ENCODE measurements at places on chromosomes 4 and X.
A peak's percentile ranks its signal among the peaks of the same experiment; 100 is the strongest.

DNA sequence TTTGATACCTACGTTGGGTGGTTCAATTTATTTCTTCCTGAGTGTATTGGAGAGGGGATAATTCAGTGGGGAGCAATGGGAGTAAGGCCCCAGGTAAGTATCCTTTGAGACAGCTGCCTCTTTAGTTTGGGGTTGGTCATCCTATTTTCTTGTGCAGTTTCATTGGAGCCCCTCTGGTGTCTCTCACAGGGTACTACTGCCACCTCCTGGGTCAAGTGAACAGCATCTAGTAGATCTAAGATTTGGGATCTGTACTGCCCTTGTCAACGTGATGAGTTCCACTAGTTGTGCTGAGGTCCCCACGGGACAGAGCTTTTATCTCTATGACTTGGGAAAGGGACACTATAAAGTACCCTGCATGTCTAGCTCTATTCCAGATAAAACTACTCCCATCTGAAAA is 80.6 kb downstream of the PBDC1 start:
- peak; percentile 10 for DNase-seq

- DNase-seq = peak; percentile 78
These were observed 118.8 kb downstream of the FAM13A start for GRCh38 chr4:88938138-88938537.

- DNase-seq = peak; percentile 24
These were observed 80.1 kb upstream of the MAML3 start for GRCh38 chr4:140233791-140234696.

GRCh38 chr4:13092702-13093101 is 391.4 kb downstream of the RAB28 start:
- DNase-seq = no peak

- peak; percentile 26 for DNase-seq
These were observed 21.8 kb upstream of the CSF2RA start for GRCh38 chrX:1246816-1247215.

- no peak for DNase-seq
These were observed 287.2 kb downstream of the INPP4B start for GRCh38 chr4:142558851-142559250.

DNA sequence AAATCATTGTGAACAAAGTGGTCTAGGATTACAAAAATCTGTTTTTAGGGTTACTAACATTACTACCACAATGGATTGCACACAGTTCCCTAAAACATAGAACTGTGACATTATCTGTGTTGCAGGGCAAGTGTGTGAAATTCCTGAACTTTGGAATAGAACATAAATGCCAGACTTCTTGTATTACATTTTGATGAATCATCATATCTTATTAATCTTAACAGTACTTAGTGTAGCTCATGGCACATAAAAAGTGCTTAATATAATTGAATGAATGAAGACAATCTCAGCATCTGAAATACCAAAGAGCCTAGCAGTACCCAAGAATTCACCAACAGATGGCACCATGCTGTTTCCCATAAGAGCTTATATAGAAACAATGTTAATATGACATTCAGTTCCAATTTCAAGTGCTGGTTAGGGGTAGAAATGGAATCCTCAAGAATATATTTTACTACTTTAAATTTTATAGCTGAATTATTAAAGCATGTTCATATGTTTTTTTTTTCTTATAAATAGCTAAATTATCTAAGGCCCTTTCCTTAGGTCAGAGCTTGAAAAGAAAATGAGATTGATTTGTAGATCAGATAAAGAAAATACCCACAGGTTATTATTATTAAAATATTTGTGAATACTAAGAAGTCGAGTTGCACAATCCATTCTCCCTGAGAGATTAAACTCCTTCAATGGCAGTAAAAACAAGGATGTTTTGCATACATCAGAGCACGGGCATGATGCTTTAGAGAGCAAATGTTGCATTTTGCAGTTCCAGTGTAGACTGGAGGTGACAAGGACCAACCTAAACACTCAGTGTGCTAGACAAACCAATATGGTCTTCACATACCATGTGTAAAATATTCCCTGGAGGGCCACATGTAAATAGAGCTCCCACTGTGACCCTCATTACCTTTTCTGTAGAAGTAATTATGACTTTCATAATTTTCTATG is 25.7 kb upstream of the SHISA3 start:
- peak; percentile 20 for DNase-seq

DNA sequence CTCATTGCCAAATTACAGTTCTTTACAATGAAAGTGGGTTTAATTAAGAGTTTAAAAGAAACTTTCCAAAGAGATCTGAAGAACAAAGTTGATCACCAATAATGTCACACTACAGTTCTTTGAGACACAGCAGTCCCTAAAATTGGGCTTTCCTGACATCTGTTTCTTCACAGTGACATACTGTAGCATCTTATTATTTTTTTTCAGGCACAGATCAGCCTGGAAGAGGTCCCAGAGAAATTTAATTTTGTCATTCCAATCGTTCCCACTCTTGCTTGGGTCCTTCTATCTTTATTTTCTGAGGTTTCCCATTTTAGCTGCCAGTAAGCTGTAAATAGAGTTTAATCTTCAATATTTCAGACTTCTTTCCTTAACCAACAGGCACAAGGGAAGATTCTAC is 143.1 kb upstream of the FRMPD4 start:
- DNase-seq = no peak
